Fibroblast of skin of left quadriceps (primary cell): ENCODE measurements at places on chromosomes 7 and 10.

GRCh38 chr7:14839307-14839706 is 63.2 kb downstream of the DGKB start:
- DNase-seq: no peak

DNA sequence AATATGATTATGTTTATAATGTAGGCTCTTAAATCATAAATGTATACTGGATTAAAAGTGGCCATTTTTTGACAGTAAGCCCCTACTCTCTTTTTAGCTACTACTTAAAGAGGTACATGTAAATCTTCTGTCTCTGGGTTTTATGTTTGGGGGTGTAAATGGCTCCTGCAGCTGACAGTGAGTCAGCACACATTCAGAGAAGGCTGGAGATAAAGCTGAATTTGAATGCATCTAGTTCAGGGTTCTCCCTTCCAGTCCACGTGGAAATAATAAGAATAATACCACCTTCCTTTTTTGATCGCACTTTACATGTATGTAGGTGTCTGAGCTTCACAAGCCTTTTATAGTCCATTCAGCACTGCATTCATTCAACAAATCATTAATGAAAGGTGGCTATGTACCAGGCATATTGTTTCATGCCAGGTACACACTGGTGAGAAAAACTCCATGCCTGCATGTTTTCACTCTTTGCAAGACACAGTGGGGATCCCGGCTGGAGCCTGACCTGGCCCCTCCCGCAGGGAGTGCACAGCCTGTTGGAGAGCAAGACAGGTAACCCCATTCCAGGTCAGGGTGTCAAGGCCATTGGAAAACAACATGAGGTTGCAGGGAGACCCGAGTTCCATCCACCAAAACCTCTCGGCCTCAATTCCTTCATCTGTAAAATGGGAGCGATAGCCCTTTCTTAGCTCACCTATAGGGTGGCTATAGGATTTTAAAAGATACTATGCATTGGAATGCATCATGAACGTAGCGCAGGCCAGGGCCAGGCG is 107.5 kb upstream of the ANLN start:
- no peak for DNase-seq

DNA sequence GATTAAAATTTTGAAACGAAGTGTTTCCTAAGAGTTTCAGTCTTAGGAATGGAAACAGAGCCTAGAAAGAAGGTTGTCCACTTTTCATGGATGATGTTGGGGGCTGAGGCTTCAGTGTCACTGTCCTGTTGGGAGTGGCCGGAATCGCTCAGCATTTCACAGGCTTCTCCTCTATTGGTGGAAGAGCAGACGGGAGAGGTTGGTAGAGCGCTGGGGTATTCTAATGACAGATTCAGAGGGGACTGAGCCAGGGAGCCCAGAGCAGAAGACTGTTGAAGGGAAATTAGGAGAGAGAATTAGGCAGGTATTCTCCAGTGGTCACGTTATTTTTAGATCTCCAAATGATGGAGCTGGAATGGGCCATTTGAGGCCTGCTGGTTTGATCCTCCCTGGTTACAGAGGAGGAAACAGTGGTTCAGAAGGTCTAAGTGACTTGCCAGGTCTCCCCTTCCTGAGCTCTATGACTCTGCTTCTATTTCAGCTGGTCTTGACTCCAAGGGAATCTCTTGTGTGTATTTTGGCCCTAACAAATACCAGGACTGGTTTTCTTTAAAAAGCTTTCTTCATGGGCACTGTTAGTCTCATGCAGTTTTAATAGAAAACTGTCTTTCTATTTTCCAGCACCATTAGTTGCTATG is 35.7 kb upstream of the EEPD1 start:
- DNase-seq: no peak

DNA sequence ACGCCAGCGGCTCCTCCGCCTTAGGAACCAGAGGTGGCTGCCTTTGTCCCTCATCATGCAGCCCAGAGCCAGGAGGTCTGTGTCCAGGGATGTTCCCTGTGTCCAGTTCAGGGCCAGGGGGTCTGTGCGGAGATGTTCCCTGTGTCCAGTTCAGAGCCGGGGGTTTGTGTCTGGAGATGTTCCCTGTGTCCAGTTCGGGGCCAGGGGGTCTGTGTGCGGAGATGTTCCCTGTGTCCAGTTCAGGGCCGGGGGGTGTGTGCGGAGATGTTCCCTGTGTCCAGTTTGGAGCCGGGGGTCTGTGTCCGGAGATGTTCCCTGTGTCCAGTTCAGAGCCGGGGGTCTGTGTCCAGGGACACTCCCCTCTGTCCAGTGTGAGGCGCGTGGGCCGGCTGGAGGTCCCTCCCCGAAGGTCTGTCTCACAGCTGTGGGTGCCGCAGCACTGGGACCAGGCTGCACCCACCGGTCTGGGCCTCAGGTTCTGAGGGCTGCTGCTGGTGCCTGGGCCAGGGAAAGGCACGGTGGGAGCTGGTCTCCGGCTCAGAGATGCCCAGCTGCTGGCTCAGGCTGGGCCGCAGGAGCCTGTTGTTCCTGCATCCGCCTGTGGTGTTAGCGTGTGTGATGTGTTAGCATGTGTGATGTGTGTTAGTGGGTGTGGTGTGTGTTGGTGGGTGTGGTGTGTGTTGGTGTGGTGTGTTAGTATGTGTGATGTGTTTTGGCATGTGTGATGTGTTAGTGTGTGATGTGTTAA is 67.9 kb upstream of the CFAP46 start:
- no peak for DNase-seq

DNA sequence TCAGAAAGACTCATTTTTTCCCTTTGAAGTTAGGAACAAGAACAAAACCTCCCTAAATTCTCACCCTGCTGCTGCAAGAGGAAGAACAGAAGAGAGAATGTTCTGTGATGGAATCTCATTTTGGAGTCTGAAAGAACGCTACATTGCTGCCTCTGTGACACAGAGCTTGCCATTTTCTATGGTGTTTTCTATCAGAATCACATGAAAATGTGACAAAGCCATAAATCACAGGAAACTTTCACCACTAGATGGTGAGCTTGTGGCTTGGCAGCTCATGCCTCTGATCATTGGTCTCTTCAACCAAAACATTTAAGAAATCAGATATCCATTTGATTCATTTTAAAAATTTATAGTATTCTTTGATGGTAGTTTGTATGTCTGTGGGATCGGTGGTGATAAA is 82.9 kb downstream of the CADPS2 start:
- DNase-seq: no peak

DNA sequence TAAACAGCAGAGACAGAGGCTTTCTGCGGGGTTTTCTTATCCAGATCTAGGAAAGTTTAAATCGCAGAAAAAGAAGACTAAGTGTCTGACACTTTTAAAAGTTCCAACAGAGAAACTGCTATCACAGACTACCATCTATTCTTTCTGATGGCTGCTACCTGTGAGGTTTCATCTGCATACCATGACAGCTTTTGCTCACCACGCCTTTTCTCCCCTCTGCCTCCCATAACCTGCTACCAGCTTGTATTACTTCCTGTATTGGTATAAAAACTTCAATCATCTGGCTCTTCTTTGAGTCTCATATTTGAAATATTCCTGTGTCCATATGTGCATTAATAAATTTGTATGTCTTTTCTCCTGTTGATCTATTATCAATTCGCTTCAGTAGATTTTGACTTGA is 34.1 kb upstream of the RTKN2 start:
- no peak for DNase-seq

- DNase-seq: no peak
These were observed 201.2 kb downstream of the TCF7L2 start for GRCh38 chr10:113151190-113151666.

DNA sequence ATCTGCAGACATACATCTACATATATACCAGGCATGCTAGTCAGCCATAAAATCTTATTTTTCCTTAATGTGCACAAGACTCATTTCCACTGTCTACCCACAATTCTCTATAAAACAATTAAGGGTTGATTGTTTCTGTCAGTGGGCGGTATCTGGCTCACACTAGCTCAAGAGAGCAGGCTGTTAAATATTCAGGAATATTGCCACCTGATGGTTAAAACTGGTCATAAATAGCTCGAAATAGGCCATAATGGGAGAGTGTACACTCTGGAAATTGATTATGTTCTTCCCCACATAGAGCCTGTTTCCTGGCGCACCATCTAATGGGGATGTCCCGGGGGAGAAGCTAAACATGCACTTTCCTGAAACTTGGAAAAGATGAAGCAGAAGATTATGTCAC is 620.6 kb upstream of the ANKRD30A start:
- no peak for DNase-seq

GRCh38 chr7:157020514-157021070 is 10.1 kb upstream of the MNX1 start:
- no peak for DNase-seq
